Trophoblast cell (in vitro differentiated cells and primary cell): ENCODE measurements at places on chromosomes 7 and 10.

GRCh38 chr7:30922596-30922995 lies 10.9 kb downstream of the AQP1 start:
- no peak for DNase-seq

DNA sequence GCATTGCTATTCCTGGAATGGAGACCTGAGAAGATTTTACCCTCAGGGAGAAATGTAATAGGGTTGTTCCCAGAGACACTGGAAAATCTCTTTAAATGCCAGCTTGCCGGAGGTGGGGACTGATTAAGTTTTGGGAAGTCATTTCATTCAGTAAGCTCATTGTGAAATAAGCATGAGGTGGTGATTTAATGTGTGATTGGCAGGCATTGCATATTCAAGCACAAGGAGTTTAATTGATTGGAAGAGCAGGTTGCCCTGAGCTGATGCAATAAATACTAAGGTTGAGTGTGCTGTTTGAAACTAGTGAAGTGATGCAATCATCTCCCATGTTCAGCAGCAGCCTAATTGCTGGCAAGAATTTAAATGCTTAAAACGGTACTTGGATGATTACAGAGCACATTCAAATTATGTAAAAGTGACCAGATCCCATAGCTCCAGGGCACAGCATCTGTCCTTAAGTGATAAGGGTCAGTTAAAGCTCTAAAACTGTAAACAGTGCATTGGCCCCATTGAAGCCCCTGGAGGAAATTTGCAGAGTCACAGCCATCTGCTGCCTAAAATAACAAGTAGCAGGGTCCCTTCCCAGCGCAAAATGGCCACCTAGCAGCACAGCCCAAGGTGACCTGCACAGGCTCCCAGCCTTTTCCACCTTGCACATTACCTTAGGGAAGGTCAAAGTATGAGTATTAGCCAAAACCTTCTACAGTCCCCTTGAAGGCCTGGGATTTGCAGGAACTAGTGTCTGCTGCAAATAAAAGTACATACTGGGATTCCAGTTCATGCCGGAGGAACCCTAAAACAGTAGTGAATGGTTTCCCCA lies 92.1 kb downstream of the CCDC71L start:
- DNase-seq: peak; percentile 96

GRCh38 chr7:140674899-140675701 lies 2.4 kb downstream of the ADCK2 start:
- peak; percentile 34 for DNase-seq

DNA sequence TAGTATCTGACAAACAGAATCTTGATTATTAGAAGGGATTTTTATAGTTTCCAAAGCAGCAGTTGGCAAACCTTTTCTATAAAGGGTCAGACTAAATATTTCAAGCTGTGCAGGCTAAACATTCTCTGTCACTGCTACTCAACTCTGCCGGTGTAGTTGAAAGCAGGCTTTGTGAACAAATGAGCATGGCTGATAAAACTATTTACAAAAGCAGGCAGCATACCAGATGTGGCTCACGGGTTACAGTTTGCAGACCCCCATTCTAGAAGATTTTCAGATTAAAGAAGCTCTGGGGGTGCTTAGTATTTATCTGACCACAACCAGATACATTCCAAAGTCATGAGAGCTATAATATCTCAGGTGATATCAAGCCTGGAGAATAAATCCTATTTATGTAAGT lies 1017.5 kb downstream of the SORCS1 start:
- DNase-seq: no peak

GRCh38 chr10:49289480-49289879 lies 9.5 kb upstream of the C10orf71 start:
- no peak for DNase-seq

DNA sequence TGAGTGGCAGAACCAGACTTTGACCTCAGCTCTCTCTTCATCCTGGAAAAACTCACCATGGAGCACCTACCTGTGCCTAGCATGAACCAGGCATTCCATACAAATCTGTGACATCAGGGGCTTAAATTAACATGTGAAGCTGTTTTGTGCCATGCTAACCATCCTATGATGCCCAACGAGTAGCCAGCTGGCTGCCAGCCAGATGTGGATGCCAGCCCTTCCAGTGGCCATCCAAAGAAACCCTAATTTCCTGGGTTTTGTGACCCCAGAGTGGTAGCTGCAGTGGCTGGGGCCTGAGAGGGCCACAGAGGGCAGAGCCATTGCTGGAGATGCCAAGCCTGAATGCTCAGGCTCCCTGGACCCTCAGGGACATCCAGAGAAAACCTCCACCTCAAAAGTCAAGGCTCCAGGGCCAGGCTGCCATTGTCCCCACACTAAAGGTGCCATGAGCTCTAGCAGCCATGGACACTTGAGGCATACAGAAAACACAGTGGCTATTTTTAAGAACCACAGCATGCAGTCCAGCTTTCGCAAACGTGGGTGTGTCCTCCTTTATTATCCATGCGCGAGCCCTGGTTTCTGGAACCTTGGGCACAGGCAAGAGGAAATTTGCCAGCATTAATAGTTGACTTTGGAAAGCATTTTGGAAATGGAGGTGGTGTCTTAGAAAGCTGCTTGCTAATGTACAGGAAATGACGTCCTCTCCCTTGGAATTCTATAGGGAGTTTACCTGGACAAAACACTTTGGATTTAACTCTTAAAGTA lies 6.0 kb downstream of the CPXM2 start:
- DNase-seq: no peak

GRCh38 chr10:87734987-87735827 lies 75.5 kb downstream of the PAPSS2 start:
- DNase-seq: no peak

DNA sequence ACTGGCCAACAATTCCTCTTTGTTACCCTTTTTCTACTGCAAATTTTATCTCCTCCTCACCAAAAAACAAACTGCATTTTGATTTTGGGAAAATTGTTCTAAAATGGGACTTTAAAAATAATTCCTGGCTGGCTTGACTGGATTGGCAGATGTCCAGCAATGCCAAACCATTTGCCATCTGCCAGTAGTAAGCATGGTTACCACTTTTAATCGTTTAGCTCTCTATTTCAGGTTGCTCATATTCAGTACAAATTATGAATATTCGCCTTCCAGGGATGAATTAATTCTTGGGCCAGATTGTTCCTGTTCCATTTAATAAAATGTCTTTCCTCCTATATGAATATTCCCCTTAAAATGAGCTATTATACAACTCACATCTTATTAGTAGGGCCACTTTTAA lies 35.7 kb downstream of the SMNDC1 start:
- DNase-seq: no peak

- DNase-seq: no peak
These were observed 328.9 kb downstream of the RPS24 start for GRCh38 chr10:78362406-78363022.

DNA sequence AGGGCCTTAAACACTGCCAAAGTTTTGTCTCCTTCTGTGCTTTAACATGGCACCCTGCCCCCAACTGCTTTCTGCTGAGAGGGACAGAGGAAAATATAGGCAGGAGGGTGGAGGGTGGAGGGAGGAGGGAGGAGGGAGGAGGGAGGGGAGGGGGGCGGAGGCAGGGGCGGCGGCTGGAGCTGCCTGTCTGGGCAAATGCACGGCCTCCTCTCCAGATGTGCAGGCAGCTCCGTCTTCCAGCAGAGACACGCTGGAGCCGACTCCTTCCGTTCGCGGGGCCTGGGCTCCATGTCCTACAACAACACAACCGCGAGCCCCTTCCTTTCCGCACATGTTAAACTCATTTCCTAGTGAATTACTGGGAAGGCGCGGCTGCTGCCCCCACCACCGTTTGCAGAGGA lies 14.2 kb downstream of the EBF3 start:
- DNase-seq: no peak

DNA sequence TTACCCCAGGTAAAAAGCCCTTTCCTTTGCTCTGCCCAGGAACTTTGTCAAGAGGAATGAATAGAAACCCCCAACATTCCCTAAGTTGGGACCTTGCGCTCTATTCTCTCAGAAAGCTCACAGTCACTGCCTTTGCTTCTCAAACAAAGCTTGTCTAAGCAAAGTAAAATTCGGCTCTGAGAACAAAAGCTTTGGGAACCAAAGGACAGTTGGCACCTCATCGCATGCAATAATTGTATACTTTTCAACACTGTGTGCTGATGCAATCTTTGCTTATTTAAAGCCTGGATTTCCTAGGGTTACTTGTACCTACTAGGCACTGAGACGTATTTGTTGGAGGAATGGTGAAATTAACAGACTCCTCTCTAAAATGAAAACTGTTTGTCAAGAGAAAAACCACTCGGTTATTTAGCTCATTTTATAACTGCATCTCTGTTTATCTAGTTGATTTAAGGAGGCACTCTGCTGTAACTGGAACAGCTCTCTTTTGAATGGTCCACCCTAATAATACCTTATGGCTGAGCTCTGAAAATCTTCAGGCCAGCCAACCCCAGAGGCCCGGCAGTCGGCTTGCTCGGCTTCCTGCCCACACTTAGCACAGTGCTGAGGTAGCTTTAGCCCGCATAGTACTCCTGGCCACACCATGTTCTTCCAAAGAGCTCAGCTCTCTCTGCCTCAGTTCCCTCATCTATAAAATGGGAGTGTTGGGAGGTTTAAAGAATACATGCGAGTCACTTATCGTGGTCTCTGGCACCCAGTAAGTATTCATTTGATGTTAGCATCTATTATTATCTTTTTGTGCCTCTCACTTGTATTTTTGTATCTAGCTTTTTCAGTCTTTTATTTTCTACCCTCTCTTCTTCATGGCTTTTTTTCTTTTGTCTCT lies 80.2 kb upstream of the PRR15 start:
- no peak for DNase-seq

DNA sequence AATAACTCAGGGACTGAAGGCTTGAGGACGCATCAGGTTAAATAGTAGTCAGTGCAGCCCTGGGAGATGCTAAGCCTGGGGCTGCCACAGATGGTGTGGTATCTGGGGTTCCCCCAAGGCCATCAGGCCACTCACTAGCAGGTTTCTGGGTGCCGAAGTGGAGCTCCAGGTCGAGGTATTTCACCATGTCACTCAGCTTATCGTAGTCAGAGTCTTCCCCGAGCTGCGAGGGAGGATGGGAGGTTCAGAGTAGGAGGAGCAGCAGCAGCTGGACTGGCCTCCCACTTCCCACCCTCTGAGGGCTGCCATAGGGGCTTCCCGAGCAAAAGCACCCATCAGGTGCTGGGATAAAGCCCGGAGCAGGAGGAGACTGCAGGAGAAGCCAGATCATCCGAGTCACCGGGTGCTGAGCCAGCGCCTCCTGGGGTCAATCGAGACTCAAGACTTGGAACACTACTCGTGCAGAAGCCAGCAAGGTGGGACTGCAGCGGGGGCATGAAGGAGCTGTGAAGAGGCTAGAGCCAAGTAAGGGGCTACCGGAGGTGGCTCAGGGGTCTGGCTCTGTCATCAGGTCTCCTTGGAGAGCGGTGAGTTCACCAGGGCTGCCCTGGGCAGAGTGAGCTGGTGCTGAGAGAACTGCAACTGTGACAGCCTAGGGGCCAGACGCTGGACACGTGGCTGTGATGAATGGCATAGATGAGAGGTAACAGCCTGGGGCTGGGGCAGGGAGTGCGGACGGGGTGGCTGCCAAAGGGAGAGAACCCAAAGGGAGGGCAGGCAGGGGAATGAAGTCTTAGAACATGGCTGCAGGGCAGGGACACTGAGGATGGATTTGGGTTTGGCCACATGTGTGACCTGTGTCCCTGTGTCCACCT lies 45.3 kb downstream of the GRID2IP start:
- no peak for DNase-seq
